ENCODE measurements at places on chromosomes 6 and 20.

DNA sequence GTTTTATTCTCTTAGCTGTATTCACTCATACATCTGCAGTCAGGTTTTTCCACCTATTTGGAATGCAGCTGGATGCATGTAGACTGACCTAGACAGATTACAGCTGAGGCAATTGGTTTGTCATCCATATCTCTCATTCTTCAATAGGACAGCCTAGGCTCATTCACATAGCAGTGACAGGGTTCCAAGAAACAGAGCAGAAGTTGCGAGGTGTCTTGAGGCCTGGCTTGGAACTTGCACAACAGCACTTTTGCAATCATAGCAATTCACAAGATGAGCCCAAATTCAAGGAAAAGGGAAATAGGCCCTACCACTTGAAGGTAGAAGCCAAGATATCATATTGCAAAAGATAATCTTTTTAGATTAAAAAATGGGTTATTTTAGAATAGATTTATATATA is 508.9 kb upstream of the JAG1 start:
- DNase-seq, result no peak

GRCh38 chr20:5146099-5146668 is 19.4 kb downstream of the CDS2 start:
- no peak for DNase-seq

DNA sequence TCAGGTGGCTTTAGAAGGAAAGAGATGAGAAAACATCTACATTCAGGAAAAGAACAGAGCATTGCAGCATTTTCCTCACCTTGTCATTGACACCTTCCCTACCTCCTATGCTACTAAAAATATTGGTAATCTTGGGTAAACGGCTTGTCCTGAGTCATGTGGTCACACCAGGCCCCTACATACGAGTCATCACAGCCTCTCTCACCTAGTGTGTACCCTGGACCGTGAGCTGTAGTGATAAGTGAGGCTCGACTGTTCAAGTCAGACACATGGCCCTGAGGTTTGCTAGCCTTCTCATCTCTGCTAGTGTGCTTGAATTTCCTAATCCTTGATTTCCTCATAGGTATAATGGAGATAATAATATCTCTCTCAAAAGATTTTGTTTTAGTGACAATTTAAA is 29.6 kb upstream of the TMEM244 start:
- DNase-seq, result no peak

GRCh38 chr20:39605908-39606307 is 643.8 kb downstream of the DHX35 start:
- no peak for DNase-seq

GRCh38 chr6:81633391-81633790 is 119.1 kb downstream of the TENT5A start:
- DNase-seq, result no peak

DNA sequence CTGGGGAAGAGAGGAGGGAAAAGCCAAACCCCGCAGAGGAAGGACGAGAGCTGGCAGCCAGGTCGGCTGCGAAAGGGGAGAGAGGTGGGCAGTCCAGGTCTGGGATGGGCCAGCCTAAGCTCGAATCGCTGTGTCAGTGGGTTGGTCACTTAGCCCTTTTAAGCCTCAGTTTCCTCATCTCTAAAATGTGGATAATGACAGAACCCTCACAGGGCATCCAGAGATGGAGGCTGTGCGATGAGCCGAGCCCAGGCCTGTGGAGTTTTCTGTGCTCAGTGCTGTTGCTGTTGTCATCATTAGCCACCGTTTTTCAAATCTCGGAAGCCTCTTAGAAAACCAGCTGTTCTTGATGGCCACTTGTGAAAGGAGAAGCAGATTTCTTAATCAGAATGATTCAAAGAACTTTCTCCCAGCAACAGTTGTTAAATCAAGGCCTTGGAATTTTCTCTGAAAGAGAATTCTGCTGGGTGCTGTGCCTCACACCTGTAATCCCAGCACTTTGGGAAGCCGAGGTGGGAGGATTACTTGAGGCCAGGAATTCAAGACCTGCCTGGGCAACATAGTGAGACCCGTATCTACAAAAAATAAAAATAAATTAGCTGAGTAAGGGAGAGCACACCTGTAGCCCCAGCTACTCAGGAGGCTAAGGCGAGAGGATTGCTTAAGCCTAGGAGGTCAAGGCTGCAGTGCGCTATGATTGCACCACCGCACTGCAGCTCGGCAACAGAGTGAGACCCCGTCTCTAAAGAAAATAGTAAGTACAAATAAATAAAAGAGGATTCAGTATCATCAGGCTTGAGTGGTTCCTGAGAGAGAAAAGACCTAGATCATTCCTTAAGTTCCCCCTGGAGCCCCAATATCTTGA is 46.3 kb upstream of the ENTPD6 start:
- no peak for DNase-seq
